ELF-1 (cell line): ENCODE measurements at places on chromosomes 13 and 19.

DNA sequence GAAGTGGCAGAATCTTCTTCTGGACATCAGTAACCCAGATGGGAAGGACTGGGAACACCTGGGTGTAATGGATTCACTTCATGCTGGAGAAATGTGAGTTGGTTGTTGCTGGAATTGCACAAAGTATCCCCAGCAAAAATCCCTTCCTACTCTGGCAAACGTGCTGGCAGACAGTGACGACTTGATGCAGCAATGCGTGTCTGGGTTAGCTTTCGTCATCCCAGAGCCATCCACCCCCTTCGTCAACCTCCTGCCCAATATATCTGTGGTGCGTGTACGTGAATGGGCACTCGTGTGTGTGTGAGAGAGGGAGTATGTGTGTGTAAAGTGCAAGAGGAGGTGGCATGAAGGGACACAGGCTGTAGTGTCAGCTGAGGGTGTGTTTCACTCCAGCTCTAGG, 70.9 kb downstream of the TM9SF2 start:
- DNase-seq = no peak

- no peak for DNase-seq
Measured at GRCh38 chr13:29582171-29582570, 13.3 kb downstream of the SLC7A1 start.

DNA sequence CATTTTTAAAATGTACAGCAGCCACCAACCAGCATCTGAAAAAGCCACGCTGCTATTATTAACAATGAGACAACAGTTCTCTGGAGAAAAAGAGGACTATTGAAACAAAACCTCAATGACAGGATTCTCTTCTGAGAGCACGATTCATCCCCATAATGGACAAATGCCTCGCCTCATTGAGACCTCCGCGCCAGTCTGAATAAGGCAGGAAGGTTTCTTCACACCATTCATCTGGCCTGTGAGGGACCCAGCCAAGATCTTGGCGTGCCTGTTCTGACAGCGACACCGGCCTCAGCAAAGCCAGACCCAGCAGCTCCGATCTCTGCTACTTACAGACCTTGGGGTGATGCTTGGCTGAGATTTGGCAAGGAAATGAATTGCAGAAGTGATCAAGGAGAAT, 14.8 kb downstream of the SMIM7 start:
- no peak for DNase-seq

DNA sequence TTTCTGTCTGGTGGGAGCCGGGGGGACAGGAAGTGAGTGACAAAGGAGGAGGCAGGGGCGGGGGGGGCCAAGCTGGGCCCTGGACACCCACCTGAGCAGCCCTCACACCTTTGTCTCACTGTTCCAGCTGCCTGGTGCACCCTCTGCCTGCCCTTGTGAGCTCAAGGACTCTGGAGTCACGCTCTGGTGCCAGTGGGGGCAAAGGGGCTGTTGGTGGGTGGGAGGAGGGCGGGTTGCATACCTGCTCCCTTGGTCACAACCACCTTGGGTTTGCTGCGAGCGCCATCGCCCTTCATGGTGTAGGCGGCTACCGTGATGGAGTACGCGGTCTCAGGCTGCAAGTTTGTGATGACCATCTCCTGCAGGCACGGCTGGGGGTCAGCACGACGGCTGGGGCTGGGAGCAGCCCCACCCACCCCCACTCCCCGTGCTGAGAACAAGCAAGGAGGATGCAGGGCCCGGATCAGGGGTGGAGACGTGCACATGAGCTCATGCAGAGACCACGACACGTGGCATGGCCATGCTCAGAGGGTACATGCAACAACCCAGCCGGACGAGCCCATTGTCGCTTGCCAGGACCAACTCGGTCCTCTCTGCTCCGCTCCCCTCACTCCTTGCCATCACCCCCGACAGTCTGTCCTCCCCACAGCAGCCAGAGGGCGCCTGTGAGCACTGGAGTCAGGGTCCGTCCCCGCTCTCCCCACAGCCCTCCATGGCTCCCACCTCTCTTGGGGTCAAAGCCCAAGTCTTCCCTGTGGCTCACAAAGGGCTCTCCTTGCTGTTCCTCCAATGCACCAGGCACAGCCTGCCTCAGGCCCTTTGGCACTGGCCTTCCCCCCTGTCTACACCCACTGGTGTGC, 114.9 kb downstream of the PTPRS start:
- DNase-seq = peak; percentile 55

- peak; percentile 69 for DNase-seq
Measured at GRCh38 chr19:3670796-3671679, 29.2 kb downstream of the PIP5K1C start.

GRCh38 chr19:56934438-56935090, 94.0 kb upstream of the PEG3 start:
- DNase-seq = no peak

- DNase-seq = no peak
Measured at GRCh38 chr19:30804751-30805150, 432.6 kb downstream of the ZNF536 start.

- no peak for DNase-seq
Measured at GRCh38 chr13:110780422-110780821, 66.9 kb downstream of the ING1 start.

GRCh38 chr13:82597747-82598146, 1284.5 kb downstream of the SLITRK1 start:
- peak; percentile 32 for DNase-seq

- DNase-seq = no peak
Measured at GRCh38 chr19:41912899-41913537, 15.2 kb downstream of the ERFL start.

- no peak for DNase-seq
Measured at GRCh38 chr19:32252333-32252669, 93.1 kb upstream of the ZNF507 start.

- DNase-seq = no peak
Measured at GRCh38 chr13:31073859-31074718, 87.6 kb downstream of the HSPH1 start.

DNA sequence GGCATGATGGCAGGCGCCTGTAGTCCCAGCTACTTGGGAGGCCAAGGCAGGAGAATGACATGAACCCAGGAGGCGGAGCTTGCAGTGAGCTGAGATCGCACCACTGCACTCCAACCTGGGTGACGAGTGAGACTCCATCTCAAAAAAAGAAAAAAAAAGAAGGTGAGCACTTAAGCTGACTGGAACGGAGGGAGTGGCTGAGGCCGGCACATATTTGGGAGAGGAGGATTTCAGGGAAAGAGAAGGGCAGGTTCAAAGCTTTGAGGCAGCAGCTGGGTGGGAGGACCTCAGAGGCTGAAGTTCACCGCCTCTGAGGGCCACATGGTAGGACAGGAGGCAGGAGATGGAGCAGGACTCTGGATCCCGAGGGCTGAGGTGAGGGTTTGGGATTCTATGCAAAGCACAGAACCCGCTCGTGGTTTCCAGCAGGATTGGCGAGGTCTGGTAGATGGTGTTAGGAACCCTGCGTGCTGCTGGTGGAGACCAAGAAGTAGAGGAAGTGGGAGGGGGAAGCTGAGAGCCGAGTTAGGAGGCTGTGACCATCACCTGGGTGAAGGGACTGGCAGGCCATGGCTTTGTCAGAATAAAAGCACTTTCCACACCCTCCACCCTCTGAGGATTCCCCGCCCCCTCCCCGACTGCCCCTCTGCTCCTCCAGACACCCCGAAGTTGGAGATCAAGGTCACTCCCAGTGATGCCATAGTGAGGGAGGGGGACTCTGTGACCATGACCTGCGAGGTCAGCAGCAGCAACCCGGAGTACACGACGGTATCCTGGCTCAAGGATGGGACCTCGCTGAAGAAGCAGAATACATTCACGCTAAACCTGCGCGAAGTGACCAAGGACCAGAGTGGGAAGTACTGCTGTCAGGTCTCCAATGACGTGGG, 8.4 kb downstream of the CD22 start:
- no peak for DNase-seq

- DNase-seq = peak; percentile 94
Measured at GRCh38 chr13:95644601-95645052, at the start of gene DZIP1. TSS of gene DZIP1 (minus strand) at chr13:95644706. CDS start at chr13:95642029, 2,677 bp downstream.

DNA sequence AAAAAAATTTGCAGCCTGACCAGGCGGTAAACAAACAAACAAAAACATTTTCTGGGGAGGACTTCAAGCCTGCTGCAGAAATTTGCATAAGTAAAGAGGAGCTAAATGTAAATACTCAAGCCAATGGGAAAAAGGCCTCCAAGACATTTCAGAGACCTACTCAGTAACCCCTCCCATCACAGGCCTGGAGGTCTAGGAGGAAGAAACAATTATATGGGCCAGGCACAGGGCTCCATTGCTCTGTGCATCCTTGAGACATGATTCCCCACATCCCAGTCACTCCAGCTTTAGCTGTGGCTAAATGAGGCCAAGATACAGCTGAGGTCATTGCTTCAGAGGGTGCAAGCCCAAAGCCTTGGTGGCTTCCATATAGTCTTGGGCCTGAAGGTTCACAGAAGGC, 793.4 kb downstream of the SLITRK1 start:
- no peak for DNase-seq

GRCh38 chr19:5913739-5914357, at the start of gene CAPS:
TSS of gene CAPS (plus strand) at chr19:5914254. CDS start at chr19:5914407, 153 bp downstream.
- DNase-seq = no peak

GRCh38 chr19:38647966-38648768, 718 bp downstream of the ACTN4 start:
- DNase-seq = no peak

- DNase-seq = no peak
Measured at GRCh38 chr19:39970425-39970674, 615 bp upstream of the PSMC4 start.

DNA sequence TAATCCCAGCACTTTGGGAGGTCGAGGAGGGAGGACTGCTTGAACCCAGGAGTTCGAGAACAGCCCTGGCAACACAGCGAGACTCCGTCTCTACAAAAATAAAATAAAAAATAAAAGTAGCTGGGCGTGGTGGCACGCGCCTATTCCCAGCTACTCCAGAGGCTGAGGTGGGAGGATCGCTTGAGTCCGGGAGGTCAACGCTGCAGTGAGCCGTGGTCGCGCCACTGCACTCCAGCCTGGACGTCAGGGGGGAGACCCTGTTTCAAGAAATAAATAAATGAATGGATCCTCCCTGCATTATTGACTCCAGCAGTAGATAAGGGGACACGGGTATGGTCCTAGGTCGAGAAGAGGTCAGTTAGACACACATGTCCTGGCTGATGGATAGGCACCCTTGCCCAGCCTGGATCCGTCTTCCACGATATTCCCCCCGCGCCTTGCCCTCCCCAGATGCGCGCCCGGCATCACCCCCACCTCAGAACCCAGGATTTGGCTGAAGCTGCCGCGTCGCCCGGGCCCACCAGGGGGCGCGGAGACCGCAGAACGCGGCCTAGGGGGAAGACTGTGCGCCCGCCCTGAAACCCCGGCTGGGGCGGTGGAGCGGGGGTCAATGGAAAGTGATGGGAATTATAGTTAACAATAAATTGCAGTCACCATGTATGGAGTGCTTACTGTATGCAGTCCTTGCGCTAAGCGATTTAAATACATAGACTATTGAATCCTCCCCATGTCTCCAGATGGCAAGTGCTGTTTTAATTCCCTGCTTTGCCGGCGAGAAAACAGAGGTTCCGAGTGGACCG, 2.1 kb upstream of the HOOK2 start:
- DNase-seq = peak; percentile 84

DNA sequence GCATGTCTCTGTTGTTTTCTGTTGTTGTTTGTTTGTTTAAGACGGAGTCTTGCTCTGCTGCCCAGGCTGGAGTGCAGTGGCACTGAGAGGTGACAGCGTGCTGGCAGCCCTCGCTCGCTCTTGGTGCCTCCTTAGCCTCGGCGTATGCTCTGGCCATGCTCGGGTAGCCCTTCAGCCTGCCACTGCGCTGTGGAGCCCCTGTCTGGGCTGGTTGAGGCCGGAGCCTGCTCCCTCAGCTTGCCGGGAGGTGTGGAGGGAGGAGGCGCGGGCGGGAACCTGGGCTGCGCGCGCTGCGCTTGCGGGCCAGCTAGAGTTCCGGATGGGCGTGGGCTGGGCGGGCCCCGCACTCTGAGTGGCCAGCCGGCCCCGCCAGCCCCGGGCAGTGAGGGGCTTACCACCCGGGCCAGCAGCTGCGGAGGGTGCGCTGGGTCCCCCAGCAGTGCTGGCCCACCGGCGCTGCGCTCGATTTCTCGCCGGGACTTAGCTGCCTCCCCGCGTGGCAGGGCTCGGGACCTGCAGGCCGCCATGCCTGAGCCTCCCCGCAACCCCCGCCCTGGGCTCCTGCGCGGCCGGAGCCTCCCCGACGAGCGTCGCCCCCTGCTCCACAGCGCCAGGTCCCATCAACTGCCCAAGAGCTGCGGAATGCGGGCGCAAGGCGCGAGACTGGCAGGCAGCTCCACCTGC, 6.6 kb upstream of the ZNF329 start:
- no peak for DNase-seq

GRCh38 chr13:106899442-106899841, 331.5 kb upstream of the ARGLU1 start:
- no peak for DNase-seq

DNA sequence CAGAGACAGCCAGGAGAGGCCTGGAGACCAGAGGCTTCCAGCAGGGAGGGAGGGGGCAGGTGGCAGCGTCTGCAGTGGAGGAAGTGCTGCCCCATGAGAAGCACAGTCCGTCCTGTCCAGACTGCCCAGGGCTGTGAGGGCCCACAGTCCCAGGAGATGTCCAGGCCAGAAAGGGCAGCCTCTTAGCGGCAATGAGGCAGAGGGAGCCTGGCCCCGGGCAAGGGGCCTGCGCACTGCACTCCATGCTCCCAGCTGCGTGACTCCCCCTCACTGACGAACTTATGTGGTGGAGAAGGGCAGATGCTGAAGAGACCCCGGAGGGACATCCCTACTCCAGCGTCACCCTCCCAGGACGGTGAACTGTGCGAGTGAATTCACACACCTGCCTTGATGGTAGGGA, 115.3 kb downstream of the SOX1 start:
- no peak for DNase-seq

DNA sequence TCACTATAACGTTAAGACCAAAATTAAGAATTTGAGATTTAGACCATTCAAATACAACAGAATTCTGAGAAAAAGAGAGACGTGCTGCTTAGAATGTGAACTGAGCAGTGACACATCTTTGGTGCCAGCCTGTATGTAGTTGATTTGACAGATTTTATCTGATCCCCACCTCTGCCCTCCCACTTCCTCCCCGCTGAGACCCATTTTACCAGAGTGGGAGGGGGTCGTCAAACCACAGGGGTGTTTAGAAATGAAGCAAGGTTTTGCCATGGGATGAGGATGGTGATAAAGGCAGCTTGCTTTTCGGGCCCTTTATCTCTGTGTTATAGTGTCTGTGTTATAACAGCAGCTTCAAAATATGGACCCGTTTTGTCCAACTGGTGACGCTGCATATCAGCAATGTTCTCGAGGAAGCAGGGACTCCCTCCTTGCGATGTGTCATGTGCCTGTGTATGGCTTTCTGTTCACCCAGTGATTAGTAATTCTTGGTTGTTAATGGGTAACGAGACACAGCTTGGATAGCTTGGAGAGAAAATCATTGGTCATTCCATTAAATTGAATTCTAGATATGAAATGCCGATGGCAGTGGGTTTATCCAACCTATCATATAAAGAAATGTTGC, 125.0 kb downstream of the HS6ST3 start:
- DNase-seq = no peak
